ENCODE measurements at places on chromosomes 4 and X. TPM values are rescaled to one million over a fixed set of nuclear protein-coding genes. Genes with fewer than 3 reads are reported as not detected.

Gene VCX3A
- total RNA-seq = not detected

Gene PTCHD1
- total RNA-seq = under 0.01 TPM

Gene ARHGAP6
- total RNA-seq = 2.2 TPM

Gene NMU
- total RNA-seq = 1.6 TPM

Gene SPANXN3
- not detected for total RNA-seq

Data from liver (tissue), 10 donors.